Adipocyte (in vitro differentiated cells): ENCODE measurements at places on chromosomes 3 and 15.

DNA sequence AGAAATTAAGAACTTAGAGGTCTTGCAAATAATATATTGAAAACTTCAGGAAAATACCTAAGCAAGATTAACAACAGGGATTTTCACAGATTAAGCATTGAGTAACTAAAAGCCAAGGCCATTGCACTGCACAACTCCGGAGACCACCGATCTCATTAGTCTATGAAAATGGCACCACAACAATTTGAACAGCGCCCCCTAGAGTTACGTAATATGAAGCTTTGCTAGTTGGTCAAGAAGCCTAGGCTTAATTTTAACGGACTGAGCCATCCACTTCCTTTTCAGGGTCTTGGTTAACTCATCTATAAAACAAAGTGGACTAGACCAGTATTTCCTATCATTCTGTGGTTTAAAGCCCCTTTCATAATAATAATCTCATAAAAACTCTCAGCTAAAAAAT is 24.8 kb downstream of the TMEM212 start:
- DNase-seq = no peak

DNA sequence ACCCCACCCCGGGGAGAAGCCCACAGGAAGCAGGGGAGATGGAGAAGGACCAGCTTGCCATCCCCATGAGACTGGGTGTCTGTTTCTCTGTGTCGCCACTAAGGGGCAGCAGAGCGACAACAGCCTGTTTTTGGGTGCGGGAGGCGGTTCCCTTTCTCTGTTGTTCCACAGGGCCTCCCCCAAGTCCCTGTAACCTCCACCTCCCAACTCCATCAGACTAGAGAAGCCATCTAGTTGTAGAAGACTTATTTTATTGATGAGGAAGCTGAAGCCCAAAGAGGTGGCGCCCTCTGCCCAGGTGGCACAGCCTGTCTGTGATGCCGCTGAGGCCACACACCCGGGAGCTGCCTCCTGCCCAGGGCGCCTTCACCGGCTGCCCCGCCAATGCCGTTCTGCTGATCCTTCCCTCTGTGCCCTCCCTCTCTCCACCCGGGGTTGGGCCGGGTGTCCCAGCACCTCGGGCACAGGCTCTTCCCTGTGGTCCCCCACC is 3.9 kb upstream of the CCDC9B start:
- peak; percentile 81 for DNase-seq

- DNase-seq = no peak
Observed at GRCh38 chr3:108171106-108171505, 51.1 kb downstream of the IFT57 start.

DNA sequence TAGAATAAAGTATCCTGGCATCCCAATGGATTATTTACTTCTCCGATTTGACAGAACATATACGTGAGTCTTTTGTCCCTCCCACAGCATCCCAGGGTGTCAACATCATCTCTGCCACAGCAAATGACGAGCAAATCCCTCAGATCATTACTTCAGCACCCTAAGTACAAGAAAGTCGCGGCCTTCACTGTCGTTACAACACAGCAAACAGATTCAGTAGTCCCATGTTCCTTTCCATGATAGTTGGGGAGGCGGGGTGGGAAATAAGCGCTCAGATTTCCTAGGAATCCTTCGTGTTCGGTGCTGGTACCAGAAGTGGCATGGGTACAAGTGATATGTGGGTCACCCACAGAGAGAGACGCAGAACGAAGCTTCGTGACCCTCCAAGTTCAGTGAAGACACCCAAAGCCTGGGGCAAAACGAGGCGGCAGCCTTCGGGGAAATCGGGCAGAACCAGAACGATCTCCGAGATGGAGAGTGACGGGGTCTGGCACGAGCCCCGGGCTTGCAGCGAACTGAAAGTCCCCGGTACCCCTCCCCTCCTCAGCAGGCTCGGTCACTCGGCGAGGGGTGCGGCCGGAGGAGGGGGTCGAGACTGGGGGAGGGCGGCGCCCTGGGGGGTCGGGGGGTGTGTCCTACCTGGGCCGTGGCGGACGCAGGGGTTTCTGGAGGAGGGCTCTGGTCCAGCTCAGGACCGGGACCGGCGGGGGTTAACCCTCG is 619 bp downstream of the TTBK2 start:
- DNase-seq = peak; percentile 77

DNA sequence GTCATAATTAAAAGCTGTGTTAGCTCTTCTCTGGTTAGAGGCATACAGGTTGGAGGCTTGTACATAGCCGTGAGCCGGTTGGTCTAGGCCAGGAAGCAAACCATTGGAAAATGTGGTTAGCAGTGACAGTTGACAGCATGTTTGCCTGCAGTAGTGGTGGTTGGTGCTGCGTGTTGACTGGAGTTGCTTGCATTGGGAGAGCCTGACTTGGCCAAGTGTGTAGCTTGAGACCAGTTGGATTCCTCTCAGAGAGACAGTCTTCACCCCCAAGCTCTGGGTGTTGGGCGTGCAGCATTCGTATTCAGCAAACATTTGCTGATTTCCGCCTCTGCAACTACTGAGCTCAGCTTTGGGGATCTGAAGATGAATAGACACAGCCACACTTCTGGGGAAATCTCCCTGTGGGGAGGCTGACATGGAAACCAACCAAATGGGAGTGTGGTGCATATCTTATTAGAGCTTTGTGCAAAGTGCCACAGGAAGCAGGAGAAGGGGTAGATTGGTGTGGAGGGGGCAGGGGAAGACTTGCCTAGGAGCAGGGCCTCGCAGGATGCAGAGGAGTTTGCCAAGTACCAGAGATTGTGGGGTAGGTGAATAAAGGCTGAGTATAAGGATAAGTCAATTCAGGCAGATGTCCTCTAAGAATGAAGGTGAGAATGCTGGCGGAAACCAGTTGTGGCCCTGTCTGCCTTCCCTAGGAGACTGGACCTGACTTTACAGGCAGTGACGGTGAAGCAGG is 83.5 kb downstream of the IGF1R start:
- no peak for DNase-seq

GRCh38 chr3:59696783-59697182 is 647.0 kb upstream of the CFAP20DC start:
- DNase-seq = no peak

DNA sequence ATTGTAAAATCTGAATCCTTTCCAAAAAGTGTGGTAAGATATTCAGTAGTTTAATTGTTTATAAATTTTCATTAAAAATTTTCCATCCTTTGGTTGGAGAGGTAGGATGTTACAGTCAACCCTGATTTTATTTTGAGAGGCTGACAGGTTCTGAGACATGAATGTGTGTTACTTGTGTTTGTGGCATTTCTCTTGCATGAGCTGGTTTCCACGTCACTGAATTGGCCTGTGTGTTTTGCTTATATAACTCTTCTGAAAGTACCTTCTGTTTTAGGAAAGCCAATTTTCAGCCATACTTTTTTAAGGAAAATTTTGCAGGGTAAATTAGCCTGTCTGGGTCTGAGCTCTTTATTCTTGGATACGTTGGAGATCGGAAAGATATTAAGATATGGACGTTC is 30.7 kb downstream of the PXYLP1 start:
- peak; percentile 35 for DNase-seq

GRCh38 chr3:16583551-16583950 is 21.7 kb downstream of the DAZL start:
- no peak for DNase-seq

GRCh38 chr15:48087844-48088243 is 32.9 kb upstream of the SLC24A5 start:
- DNase-seq = no peak

- no peak for DNase-seq
Observed at GRCh38 chr15:69677403-69677802, 224.8 kb downstream of the RPLP1 start.

- peak; percentile 70 for DNase-seq
Observed at GRCh38 chr3:176767385-176767784, 429.9 kb downstream of the TBL1XR1 start.

GRCh38 chr3:146115619-146116018 is 45.4 kb downstream of the PLOD2 start:
- DNase-seq = no peak

- DNase-seq = no peak
Observed at GRCh38 chr3:129016356-129016719, 15.2 kb downstream of the EFCC1 start.

DNA sequence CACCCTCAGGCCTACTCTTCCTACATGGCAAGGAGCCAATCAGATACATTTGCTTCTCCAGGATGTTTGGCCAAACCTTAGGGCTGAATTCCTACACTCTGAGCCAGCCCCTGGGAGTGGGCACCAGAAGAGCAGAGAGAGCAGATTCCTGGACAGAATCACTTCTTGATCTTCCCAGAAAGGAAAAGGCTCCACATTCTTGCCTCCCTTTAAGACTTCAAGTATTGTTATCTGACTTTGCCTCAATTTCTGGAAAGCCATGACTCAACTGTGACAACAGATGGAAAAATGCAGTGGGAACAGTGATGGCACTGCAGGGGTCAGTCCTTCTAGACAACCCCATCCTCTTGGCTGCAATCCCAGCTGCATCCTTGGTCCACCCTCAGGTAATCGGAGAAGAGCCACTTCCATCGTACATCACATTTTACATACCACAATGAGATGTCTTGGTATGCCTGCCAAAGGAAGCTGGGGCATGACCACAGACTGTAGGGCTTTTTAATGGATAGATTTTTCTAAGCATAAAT is 21.0 kb downstream of the SLCO2A1 start:
- peak; percentile 33 for DNase-seq

DNA sequence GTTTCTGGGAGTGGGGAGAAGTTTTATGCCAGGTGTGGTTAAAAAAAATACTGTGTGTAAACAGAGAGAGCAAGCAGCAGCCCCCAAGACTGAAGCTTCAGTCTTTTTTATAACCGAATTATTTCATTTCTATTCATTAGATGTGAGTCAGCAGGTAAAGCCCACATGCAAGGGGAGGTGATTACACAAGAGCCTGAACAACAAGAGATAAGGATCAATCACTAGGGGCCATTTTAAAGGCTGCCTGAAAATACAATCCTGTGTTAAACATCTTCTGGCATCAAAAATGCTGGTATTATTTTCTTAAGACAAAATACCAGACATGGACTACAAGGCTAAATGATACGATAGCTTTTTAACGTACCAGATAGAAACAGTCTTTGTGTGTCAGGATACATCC is 217.3 kb downstream of the SUCLG2 start:
- no peak for DNase-seq

DNA sequence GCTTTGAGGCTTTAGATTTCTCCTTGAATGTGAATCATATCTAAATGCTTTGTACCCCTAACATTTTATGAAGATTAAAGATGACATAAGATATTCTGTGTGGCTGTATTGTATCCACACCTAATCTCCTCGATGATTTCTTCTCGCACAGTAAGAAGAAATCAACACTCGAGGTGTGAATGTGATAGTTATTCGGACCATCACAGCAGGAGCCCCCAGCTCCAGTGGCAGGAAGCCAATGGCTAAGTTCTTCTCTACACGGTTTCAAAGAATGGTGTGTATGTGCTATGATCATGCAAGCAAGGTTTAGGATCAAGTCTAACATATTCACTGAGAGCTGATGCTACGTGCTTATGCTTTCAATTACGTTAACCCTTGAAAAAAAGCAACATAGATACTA is 271.0 kb downstream of the SUCLG2 start:
- DNase-seq = no peak

GRCh38 chr15:97446138-97446537 is 514.4 kb upstream of the ARRDC4 start:
- DNase-seq = no peak
